ENCODE measurements at places on chromosomes 13 and 19.
A peak's percentile ranks its signal among the peaks of the same experiment; 100 is the strongest.

DNA sequence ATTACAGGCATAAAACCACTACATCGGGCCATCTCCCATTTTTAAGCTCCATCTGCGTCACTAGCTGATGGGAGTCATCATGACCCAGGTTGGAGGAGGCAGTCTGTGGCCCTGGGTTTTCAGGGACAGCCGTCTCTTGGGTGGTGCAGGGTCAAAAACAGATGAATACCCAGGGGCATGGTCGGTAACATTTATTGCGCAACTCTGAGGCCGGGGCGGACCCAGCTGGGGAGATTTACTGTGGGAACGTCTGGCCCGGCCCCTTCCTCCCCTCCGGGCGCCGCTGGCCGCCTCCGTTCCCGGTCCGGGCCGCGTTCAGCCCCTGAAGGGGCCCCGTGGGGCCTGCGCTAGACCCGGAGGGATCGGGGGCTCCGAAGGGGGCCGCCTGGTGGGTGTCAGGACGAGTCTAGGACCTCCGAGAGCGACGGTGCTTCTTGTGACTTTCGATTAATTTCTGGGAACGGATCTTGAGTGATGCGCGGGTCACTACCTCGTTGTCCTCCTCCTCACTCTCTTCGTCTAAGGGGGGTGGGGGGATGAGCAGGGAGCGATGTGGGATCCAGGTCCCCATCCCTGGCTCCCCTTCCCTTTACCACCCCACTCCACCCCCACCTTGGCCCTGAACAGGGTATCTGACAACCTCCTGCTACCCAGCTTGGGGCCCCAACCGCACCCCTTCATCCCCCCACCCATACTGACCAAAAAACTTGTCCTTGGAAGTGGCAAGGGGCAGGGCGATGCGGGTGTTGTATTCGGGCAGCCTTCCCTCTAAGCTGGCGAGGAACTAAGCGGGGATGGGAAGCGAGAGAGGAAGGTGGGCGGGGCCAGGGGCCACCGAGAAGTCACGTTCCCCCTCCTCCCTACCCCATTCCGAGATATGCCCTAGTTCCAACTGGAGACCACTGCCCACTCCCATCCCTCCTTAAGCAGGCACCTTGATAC lies 1.6 kb upstream of the RGL3 start:
- DNase-seq, result no peak

DNA sequence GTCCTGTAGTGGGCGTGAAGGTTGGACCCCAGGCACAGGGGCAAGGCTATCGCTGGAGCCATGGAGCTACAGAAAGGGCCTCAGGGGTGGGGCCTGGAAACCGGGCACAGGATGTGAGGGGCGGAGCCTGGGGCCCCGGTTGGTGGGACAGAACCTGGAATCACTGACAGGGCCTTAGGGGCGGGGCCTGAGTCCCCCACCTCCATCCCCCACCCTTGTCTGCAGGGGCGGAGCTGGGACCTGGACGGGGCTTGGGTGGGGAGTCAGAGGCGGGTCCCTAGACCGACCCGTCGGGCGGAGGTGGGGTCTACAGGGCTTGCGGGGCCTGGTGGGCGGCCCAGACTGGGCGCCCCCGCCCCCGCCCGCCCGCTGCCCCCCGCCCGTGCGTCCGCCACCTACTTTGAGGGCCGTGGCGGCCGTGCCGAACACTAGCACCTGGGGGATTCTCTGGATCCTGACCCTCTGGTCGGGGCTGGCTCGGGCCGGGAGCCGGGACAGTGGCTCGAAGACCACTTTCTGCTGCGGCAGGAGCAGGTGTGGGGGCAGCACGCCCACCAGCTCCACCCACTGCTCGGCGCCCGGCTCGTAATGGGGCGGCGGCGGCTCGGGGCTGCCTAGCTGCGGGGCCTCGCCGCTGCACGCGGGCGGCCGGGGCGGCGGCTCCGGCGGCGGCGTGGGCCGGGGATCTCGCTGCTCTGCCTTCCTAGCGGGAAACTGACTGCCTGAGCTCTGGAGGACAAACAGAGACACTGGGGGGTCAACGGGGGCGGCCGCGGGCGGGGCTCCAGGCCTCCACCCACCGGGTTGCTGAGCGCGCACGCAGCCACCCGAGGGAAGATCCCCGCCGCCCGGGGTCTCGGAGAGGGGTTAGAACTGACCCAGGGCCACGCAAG lies 26.3 kb downstream of the DCAF15 start:
- DNase-seq, result no peak

GRCh38 chr19:48642862-48643261 lies 3.1 kb downstream of the CA11 start:
- DNase-seq, result no peak

DNA sequence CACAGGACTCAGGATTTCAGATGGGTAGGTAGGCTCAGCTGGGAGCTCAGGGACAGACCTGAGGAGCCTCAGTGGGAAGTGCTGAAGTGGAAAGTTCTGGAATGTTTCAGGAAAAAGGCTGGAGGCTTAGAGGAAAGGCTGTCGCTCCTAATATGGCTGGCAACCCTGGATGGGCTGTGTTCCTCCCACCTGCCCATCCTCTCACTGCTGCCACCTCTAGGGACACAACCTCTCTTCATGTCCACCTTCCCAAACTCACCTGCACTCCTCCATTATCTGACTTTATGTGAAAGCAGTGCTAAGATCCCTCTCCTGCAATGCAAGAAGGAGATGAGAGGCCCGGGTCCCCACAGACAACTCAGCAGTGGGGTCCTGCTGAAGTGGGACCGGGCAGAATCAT lies 5.8 kb upstream of the CEACAM21 start:
- no peak for DNase-seq

- DNase-seq, result no peak
These were observed 35.3 kb upstream of the SLC10A2 start for GRCh38 chr13:103101500-103101899.

- peak; percentile 31 for DNase-seq
These were observed at the start of gene BICRA for GRCh38 chr19:47608969-47609905. TSS of gene BICRA (plus strand) at chr19:47609134. CDS start at chr19:47673575, 64,441 bp downstream.

DNA sequence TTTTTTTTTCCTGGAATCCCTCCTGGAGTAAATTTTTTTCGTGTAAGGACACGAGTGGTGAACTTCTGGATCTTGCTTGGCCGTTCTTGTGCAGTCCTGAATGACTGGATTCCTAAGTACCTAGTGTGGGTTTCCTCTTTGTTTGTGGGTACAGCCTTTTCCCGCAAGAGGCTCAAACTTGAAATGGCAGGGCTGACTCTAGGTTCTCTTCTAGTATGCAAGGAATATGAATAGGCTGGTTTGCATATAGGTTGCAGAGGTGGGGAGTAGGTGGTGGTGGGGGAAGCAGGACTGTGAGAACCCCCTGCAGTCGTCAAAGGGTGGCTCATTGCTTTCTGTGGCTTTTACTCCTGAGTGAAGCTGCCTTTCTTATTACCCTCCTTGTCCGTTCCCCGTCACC lies 13.6 kb downstream of the UBAC2 start:
- no peak for DNase-seq

DNA sequence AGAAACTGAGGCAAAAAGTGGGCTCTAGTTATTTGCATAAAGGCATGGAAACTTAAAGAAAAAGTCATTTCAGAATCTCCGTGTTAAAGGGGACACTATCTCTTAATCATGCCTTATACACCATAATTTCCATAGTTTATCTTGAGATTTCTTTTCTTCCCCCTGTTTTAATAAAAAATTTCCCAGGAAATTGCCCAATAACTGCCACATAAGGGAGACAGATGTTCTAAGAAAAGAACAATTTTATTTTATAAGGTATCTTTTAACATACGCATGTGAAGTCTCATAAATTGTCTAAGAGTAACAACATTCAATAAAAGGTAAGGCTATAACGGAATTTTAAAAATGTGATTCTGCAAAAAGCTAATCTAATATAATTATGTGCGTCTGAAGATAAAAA lies 371.3 kb downstream of the IRS2 start:
- DNase-seq, result no peak

DNA sequence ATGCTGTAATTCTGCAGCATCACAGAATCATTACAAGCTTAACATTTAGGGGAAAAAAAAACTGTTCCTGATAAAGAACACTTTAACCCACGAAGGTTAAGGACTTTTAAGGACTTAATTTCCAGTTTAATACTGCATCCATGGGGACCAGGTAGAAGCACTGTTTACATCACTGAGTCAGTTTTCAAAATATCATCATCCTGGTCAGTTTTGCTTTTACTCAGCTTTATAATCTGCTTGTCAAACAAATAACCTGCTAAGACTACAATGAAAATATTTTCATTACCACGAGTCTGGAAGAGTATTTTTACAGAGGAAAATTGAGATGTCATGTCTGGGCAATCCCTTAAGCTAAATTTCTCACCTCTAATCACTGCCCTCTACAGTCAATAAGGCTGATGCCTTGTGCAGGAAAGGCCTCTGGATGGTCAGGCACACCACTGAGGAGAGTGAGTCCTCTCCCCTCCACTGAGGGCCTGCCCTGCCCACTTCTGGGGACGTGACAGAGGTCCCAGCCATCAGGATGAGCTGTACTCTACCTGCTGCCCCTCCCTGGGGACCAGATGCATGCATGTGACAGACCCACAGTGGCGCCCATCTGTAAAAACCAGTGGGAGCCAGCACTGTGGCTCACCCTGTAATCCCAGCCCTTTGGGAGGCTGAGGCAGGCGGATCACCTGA lies 31.0 kb downstream of the FOXO1 start:
- no peak for DNase-seq

DNA sequence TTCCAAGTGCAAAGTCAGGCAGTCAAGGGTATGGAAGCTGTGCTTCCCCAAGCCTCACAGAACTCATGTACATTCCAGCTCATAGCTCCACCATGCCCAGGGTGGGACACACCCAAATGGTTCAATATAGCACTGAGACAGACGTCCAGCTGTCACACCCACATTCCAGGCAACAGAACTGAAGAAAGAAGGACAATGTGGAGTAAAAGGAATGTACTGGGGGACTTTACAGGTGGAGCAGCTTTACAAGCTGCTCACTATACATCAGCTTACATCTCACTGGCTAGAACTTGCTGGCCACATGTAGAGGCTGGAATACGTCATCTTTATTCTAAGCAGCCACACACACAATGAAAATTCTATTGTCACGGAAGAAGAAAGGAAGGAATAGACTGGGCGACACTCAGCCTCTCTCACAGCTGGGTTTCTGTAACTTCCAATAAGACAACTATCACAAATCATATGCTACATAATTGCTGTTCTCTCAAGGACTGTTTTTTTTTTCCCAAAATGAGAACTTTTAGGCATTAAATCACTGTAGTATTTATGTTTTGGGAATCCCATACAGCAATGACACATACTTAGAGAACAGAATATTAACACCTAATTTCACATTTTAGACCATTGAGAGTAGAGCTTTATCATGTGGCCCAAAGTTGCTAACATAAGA lies 86.1 kb downstream of the KLF12 start:
- DNase-seq, result no peak

DNA sequence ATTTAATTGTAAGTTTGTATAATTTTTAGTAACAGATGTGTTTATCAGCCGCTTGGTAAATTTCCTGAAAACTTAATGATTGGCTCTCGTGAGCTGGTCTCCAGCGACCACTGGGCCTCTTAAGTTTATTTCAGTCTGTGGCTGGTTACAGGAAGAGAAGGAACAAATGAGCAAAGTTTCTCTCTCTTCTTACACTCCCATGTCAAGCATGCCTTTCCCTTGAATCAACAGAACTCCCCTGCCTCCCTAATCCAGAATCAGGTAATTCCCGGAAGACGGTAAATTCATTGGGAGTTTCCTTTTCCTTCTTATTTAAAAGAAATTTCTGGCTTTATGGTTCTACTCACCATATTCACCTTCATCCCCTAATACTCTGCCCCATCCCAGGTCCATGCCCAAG lies 52.5 kb upstream of the POMP start:
- DNase-seq, result no peak

DNA sequence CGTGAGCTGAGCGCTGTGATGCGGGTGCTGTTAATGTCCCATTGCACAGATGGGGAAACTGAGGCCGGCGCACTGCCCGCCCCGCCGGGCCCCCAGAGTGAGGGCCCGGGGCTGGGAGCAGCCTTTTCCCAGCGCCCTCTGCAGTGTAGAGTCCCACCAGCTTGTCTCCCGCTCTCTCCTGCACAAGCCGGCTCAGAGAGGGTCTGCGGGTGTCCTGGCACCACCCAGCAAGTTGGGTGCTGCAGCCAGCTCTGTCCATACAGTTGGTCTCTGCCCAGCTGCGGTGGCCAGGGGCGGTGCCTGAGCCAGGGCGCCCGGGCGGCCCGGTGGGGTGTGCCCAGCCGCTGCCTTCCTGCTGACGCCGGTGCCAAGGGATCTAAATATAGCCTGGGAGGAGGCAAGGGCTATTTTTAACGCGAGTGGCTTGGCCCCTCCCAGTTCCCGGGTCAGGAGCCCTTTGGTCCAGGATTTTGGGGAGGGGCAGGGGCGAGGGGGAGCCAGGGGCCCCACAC lies 19.3 kb downstream of the GADD45B start:
- no peak for DNase-seq

GRCh38 chr13:40776681-40777165 lies 5.7 kb upstream of the MRPS31 start:
- DNase-seq, result no peak

GRCh38 chr13:95684418-95684817 lies 7.5 kb downstream of the DNAJC3 start:
- no peak for DNase-seq

GRCh38 chr13:40120288-40120687 lies 464.8 kb downstream of the COG6 start:
- no peak for DNase-seq

- DNase-seq, result no peak
These were observed 9.4 kb downstream of the C19orf81 start for GRCh38 chr19:50658441-50659317.

- no peak for DNase-seq
These were observed 2859.0 kb upstream of the PCDH20 start for GRCh38 chr13:64274481-64275217.

DNA sequence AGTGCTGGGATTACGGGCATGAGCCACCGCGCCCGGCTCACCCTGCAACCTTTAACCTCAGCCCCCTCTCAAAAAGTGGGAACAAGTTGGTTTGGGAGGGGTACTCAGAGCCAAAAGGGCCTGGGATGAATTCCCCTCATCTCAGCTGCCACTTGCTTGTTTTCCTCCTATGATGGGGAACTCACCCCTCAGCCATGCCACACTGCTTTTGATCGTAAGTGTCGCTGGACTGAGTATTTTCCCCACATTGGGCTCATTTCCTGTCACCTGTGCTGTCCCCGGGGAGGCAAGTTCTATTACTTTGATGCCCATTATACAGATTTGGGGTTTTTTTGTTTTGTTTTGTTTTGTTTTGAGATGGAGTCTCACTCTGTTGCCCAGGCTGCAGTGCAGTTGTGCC lies 6.5 kb downstream of the R3HDM4 start:
- DNase-seq, result no peak

GRCh38 chr13:98241976-98242375 lies 64.9 kb upstream of the RNF113B start:
- DNase-seq, result no peak

Data from DMS 273 treated with DMSO at 0.1 percent for 48 hours (cell line).